ENCODE measurements at places on chromosomes 3 and 15.
A peak's percentile ranks its signal among the peaks of the same experiment; 100 is the strongest.

DNA sequence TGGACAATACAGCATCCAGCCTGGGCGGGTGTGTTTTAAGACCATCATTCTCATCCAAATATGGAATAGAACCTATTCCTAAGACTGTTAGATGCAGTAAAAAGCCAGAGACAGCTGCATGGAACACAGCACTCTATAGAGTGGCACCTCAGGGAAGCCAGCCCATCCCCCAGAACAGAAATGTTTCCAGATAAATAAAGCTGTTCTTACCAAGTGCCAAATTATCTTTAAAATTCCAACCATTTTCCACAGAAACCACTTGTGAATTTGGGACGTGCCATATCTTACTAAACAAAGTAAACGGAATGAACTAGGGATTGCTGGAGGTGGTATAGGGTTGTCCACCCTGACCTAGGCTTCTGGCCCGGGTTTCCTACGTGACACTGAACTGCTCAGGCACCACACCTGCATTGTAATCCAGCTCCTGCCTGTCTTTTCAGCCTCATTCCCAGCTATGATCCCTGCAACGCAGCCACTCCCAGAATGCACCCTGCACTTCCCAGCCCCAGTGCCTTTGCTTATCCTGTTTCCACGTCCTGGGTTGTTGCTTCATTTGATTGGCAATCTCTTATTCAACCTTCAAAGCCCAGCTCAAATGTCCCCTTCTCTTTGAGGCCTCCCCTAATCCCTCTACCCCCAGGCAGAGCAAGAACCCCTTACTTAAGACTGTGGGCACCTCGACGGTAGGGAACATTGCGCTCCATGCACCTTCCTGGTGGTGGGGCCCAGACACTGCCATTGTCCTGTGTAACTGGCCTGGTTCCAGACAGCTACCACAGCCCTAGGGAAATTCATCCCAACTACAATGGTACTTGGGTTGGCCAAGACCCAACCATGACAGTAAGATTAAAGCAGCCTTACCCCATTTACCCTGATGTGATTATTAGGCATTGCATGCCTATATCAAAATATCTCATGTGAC, 100.2 kb downstream of the IQSEC1 start:
- DNase-seq, result no peak

DNA sequence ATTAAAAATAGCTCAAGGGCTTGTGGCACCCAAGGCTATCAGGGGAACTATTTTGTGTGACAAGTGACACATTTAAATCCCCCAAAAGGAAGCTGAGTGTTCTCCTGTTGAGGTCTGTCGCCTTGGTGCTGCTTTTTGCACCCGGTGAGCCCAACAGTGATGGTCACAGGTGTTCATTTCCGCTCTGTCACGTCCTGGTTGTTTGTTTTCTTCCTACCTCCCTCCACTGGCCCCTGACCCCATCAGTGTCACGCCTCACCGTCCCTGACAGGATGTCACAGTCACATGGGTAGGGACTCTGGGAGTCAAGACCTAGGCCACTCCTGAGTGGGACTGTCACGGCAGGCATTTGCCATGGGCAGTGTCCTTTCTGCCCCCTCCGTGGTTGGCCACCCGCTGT, 11.2 kb downstream of the SLCO3A1 start:
- peak; percentile 30 for DNase-seq

GRCh38 chr3:194475978-194476377, 10.8 kb downstream of the ATP13A3 start:
- DNase-seq, result no peak

DNA sequence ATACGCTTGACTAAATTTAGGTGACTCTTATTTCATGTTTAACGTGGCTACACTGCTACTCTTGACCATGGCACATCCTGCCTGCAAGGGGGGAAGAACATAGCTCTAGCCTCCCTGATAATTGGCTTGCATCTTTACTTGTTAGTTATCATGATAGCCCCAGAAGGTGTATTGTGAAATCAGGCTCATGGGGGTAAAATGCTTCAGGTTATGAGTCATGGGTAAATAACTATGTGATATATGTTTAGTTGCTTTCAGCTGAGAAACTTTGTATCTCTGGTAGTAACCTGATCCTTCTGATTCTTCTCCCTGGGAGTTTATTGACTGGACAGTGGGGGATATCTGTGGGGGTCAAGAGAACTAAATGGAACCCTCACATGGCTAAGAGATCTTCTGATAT, 660.8 kb upstream of the UBE2E2 start:
- DNase-seq, result no peak

GRCh38 chr3:72009851-72010443, 225.0 kb upstream of the PROK2 start:
- no peak for DNase-seq

- DNase-seq, result no peak
These were observed 163.0 kb upstream of the SLC2A2 start for GRCh38 chr3:171189394-171190080.

Data from CD4-positive, alpha-beta T cell treated with Interleukin-17A for 1 hour (primary cell).